ENCODE measurements at places on chromosomes 3 and 15.

- DNase-seq, result no peak
Measured at GRCh38 chr3:31275038-31275572, 257.6 kb upstream of the STT3B start.

DNA sequence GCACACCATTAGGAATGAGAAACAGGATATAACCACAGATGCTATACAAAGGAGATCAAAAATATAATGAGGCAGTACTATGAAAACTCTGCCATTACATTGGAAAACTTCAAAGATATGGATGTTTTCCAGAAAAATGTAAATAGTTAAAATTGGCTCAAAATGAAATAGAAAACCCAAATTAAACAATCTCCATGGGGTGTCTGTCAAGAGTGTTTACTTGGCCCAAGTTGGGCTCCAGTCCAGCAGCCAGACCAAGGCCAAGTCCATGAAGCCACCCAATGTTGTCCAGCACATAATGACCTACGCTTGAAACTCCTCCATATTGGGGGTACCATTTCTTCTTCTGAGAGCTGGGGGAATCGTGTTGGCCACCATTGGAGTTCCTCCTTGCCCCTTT lies 37.1 kb downstream of the CTXND1 start:
- DNase-seq, result no peak

DNA sequence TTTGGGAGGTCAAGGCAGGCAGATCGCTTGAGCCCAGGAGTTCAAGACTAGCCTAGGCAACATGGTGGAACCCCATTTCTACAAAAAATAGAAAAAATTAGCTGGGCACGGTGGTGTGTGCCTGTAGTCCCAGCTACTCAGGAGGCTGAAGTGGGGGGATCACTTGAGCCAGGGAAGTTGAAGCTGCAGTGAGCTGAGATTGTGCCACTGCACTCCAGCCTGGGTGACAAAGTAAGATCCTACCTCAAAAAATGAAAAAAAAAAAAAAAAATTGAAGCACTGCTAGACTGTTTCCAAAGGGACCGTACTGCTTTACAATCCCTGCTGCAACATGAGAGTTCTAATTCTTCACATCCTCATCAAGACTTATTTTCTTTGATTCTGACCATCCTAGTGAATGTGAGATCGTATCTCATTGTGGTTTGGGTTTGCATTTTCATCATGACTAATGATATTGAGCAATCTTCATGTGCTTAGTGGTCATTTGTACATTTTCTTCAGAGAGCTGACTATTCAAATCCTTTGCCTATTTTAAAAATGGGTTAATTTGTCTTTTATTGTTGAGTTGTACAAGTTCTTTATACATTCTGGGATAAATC lies 10.8 kb downstream of the CMTM8 start:
- DNase-seq, result no peak

- DNase-seq, result no peak
Measured at GRCh38 chr15:65175511-65175910, 9.6 kb downstream of the CLPX start.

Data from stimulated activated CD8-positive, alpha-beta memory T cell treated with anti-CD3 and anti-CD28 coated beads, Interleukin-4, amount 100 ng/mL, for 48 hours (primary cell).